H4 (cell line): ENCODE measurements at places on chromosomes 4 and X.
A peak's percentile ranks its signal among the peaks of the same experiment; 100 is the strongest.

- no peak for DNase-seq
Measured at GRCh38 chrX:39816871-39817731, 280.7 kb downstream of the BCOR start.

DNA sequence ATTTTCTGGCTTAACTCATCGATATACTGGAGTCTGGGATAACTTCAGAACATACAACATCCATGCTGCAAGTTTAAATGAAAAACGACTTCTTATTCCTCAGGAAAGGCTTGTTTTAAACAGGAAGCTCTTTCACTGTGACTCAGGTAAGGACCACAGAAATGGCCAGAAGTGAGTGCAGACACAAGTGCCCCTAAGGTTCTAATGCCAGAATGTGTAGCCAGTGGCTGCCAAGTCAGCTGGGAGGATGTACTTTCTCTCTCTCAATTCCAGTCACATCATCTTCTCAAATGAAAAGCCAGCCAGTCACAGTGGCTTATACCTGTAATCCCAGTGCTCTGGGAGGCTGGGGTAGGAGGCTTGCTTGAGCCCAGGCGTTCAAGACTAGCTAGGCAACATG lies 144.6 kb downstream of the SH3KBP1 start:
- no peak for DNase-seq

DNA sequence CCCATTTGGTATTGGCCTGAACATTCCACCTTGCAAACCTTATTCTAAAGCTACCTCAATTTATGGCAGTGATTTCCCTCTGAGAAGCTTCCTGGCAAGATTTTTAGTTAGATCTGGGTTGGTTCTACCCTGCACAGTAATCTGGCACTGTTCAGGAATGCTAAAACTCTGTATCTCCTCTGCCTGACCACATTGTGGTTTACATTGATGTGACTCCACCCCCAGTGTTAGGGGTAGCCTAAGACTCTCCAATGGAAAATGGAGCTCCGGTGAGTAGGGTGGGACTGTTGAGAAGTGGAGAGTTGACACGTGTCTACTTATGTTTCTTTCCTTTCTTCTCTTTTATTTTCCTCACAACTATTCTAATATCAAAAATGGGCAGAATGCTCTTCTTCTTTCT lies 45.4 kb downstream of the BMPR1B start:
- peak; percentile 57 for DNase-seq

DNA sequence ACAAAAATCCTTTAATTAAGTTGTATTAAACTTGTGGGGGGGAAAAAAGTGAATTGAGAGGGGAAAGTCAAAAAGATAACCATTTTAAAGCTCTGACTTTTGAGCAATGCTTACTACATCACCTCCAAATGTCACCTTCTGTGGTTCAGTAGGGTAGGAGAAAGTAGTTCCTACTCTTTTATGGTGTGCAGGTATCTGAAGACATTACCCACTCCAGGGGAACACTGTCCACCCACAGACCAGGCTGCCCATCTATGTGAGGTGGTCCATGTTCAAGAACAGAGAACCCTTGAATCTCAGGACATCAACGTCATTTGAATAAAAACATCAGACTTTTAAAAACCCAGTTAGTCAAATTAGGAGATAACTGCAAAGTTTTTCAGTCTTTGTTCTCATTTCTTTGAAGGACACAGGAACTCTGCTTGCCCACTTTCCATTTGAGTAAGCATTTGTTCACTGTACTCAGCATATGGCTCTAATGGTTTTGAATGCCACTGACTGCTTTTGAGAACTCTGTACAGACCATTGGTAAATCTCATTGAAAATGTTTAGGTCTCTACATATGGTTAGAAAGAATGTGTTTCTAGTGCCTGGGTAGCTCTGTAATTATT lies 18.4 kb downstream of the NMU start:
- no peak for DNase-seq

DNA sequence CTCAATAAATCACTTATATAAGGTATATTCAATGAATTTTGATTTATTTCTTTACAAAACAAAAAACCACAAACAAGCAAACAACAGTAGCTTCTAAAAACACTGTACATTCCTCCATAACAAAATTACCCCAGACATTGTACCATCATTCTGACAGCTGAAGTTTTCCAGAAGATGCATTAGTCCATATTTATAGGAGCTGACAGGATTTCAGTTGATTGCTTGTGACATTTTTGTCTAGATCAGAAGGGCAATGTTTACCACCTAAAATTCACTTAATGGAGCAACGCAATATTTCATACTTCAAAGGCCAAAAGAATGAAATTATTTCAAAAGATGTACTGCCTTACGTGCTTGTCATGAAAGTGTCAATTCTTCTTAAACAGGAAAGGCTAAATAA lies 167.0 kb downstream of the ATP10D start:
- no peak for DNase-seq

GRCh38 chrX:24090300-24091200 lies 35.8 kb downstream of the EIF2S3 start:
- DNase-seq: no peak

- DNase-seq: no peak
Measured at GRCh38 chrX:76796311-76796710, 368.8 kb downstream of the MAGEE1 start.

GRCh38 chr4:16035843-16036242 lies 48.0 kb downstream of the PROM1 start:
- DNase-seq: no peak

GRCh38 chrX:54446084-54446483 lies 5.9 kb downstream of the TSR2 start:
- no peak for DNase-seq

DNA sequence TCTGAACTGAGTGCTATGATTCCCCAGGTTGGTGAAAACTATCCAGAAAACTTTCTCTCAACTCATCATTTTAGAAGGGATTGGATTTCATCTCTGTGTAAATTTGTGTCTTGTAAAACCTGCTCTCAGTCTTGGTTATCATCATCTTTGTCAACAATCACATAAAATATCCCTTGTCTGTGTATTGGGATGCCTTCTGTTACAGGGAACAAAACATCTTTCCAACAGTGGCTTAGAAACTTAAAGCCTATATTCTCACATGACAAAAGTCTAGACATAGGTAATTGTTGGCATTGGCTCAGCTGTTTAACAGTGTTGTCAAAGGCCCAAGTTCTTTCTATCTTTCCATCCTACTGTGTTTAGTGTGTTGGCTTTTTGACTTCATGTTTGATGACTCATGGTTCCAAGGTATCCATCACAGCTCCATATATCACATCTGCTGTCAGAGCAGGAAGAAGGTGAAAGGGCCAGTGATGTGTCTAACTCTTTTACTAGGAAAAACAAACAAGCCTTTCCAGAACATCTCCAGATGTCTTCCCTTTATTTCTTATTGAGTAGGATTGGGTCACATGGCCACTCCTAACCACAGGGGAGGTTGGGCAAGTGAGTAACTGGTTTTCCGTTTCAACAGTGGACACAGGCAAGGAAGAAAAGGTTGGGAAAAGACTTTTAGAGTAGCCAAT lies 65.0 kb downstream of the PHEX start:
- DNase-seq: peak; percentile 41

- DNase-seq: peak; percentile 0
Measured at GRCh38 chrX:47172549-47172948, 21.1 kb upstream of the UBA1 start.

DNA sequence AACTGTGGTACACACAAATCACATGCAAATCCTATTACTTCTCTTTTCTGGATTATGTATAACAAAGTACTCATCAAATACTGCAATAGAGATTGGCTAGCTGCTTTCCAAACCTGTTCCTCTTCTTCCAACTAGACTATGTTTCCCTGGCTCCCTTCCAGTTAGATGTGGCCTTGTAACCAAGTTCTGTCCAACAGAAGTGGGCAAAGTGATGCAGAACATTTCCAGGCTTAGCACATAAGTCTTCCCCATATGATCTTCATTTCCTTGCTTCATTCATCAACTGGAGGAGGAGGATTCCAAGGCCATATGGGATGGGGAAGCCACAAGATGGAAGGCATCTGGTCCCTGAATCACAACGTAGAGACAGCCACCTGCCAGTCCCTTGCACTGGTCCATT lies 8.0 kb downstream of the SLC9A7 start:
- DNase-seq: no peak

DNA sequence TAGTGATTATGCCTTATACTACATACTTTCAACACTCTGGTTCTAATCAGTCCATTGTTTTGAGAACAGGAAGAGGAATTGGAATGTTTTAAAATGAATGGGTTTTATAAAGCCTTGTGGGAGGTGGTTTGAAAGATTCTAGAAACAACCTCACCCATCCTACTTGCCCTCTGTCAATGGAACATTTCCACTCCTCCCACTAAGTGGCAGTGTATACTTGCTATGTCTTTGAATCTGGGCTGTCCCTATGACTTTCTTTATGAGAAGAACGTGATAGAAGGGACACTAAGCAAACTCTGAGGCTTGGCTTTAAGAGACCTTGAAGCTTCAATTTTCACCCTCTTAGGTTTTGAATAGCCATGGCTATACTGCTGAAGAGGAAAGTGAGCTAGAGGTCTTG lies 611.2 kb downstream of the PPP4R3C start:
- peak; percentile 55 for DNase-seq

- DNase-seq: no peak
Measured at GRCh38 chr4:106869551-106869950, 166.6 kb downstream of the DKK2 start.

DNA sequence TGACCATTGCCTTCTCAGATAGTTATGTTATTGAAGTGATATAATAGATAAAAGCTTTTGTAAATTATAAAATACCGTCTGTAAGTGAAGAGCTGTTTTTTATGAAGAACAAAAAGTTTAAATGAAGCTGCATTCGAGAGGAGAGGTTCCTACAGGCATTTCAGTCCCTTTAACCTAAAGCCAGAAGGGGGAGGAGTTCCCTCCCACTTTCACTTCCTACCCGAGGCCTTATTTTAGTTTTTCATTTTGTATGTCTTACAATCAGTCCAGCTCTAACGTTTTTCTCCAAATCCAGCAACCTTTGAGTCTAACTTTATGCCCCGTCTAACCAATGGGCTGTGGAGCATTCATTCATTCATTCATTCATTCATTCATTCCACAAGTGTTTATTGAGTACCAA lies 16.5 kb upstream of the SOX3 start:
- DNase-seq: no peak

DNA sequence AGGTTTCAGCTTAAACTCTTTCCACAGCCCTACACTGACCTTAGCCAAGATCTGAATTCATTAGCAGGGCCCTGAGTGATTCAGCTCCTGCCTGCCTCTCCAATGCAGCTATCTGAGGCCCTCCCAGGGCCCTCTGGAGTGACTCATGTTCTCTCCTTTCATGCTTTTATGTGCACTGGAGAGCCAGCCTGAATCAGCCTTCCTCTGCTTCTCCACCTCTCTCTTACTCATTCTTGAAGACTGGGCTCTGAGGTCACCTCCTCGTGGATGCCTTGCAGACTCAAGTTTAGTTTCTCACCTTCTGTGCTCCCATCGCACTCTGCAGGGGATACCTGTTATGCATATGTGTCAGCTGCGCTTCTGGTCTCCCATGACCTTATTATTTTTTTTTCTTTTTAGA lies 3.1 kb upstream of the OCIAD2 start:
- peak; percentile 94 for DNase-seq

- no peak for DNase-seq
Measured at GRCh38 chrX:115399306-115399705, 109.8 kb downstream of the LUZP4 start.

GRCh38 chr4:77669946-77670590 lies 64.4 kb downstream of the CXCL13 start:
- no peak for DNase-seq

DNA sequence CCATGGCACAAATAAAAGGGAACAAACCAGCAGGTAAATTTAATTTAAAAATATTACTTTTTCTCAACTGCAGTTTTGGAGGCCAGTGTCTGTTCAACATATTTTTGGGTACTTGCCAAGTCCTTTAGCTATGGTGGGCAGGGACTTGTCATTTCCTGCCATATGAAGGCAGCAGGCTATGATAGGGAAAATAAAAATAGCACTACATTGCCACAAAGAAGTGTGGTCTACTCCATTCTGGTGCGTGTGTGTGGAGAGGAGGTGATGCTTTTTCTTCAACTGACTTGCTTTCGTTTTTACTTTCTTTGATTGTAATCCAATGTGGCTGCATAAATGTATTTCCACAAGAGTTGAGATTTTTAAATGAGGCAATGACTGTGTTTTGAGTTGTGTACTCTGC lies 17.2 kb downstream of the GPR174 start:
- DNase-seq: no peak
